ENCODE measurements at places on chromosomes 2 and 18.

DNA sequence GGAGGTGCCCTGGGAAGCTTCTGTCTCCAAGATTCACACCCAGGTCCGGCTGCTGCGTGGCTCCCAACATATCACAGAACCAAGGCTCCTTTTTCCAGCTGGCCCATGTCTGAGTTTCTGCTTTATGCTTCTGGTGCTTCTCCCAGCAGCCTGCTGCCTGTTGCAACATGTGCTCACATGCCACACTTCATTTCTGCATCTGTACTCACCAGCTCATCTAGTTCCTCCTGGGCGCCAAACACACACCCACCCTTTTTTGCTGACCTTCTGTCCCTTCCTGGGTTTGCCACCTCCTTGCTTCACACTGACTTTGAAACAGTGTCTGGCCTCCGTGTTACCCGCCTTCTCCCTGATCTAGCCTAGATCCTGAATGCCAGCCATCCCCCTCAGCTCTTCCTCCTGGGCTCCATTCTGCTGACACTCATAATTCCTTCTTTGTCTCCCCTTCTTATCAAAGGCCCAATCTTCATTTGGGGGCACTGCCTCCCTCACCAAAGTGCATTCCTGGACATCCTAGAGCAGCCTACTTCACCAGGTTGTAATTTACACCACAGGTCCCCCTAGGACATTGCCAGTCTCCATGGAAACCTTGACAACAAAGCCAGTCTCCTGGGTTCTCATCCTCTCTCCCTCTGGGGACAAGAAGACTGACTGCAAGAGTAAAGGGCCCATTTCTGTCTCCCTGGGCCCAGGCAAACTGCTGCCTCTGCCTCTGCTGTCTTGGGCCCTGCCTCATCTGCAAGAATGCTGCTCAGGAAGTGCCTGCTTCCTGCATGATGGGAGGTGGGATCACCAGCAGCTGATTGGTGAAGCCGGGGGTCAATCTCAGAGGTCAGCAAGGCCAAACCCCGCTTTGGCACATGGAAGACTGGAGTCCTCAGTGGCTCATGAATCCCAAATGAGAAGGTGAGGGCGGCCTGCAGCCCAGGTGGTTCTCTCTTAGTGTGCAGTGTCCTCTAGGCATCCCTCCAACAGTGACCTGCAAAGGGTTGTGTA is 13.9 kb upstream of the PROM2 start:
- DNase-seq = peak; percentile 93

GRCh38 chr2:156673333-156673615 is 237.1 kb downstream of the GPD2 start:
- no peak for DNase-seq

DNA sequence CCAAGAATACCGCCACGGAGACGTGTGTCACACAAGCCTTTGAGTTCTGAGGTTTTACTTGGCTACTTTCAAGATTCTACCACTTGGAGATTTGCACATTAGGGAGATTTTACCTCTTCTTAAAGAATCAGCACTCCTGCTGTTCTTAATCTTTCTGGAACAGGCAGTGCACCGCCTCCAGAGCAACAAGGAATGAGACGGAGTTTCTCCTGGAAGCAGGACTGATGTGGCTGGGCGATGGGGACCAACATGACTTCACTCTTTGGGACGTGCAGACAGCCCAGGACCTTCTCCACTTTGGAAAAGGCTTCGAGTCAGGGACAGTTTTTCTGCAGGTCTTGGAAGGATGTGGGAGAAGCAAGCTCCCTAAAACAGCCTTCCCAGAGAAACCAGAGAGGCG is 255.2 kb downstream of the HDAC4 start:
- DNase-seq = no peak

- DNase-seq = no peak
Measured at GRCh38 chr2:19759880-19760279, 141.9 kb downstream of the TTC32 start.

DNA sequence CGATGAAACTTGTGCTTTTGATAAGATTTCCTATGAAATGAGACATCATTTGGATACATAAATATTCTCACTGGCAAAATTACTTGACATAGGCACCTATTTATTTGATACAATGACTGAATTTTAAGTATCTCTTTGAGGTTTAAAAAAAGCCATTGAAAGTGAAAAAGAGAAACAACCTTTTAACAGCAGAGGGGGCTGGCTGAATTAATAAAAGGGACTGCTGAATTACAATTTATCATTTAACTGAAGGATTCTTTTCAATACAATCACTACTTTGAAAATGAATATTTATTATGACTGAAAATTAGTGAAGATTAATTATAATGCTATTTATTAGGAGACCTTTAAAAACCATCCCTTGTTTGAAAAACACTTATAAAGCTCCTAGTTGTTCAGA is 335.3 kb downstream of the DLGAP1 start:
- DNase-seq = no peak

DNA sequence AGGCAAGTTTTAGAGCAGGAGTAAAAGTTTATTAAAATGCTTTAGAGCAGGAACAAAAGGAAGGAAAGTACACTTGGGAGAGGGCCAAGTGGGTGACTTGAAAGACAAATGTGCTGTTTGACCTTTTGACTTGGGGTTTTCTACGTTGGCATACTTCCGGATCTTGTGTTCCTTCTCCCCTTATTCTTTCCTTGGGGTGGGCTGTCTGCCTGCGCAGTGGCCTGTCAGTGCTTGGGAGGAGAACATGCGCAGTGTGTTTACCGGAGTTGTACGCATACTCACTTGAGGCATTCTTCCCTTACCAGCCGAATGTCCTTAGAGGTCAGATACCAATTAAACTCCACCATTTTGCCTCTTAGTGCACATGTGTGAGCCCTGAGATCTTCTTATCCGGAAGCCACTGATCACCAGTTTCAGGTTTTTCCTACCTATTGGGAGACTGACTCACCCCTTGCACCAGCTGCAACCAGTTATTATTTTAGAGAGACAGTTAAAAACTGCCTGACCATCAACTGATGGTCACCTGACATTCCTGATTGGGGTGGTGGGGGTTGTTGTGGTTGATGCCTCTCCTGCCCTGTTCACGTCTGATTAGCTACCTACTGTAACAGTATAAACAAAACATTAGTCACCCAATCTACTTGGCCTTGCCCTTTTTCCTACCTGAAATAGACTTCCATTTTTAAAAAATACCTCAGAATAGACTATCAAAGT is 67.5 kb downstream of the NYAP2 start:
- no peak for DNase-seq

- DNase-seq = no peak
Measured at GRCh38 chr18:50439460-50440015, 64.7 kb downstream of the SKA1 start.

DNA sequence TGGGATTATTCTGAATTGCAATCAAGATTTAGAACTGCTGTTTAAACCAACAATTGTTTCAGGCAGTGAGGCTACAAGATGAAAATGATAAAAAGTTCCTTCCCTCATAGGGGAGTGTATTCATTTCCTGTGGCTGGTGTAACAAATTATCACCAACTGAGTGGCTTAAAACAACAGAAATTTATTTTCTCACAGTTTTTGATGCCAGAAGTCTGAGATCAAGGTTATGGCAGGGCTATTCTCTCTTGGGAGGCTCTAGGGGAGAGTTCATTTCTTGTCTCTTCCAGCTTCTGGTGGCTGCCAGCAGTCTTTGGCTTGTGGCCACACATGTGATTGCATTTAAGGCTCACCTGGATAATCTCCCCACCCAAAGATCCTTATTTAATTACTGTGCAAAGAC is 290.5 kb upstream of the ZSWIM2 start:
- DNase-seq = no peak

GRCh38 chr2:127420039-127420864 is 2.0 kb downstream of the PROC start:
- DNase-seq = no peak

GRCh38 chr2:38167968-38168350 is 92.0 kb upstream of the CYP1B1 start:
- no peak for DNase-seq

DNA sequence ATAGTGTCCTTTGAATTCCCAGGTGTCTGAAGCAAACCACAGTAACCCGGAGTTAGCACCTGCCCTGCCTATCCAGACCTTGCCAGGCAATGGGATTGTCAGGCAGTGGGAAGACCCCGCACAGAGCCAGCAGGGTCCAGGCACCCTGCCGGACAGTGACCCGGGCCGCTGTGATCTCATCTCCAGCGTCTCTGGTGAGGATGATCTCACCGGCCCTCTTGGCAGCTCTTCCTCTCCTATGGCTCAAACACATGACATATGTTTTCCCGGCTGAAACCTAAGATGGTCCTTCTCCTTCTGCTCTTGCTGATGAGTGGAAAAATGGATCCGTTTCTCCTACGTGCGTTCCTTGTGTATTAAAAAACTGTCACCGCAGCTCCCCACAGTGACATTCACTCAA is 75.1 kb downstream of the ACOXL start:
- DNase-seq = no peak

- DNase-seq = no peak
Measured at GRCh38 chr2:188450732-188451483, 159.2 kb downstream of the GULP1 start.

DNA sequence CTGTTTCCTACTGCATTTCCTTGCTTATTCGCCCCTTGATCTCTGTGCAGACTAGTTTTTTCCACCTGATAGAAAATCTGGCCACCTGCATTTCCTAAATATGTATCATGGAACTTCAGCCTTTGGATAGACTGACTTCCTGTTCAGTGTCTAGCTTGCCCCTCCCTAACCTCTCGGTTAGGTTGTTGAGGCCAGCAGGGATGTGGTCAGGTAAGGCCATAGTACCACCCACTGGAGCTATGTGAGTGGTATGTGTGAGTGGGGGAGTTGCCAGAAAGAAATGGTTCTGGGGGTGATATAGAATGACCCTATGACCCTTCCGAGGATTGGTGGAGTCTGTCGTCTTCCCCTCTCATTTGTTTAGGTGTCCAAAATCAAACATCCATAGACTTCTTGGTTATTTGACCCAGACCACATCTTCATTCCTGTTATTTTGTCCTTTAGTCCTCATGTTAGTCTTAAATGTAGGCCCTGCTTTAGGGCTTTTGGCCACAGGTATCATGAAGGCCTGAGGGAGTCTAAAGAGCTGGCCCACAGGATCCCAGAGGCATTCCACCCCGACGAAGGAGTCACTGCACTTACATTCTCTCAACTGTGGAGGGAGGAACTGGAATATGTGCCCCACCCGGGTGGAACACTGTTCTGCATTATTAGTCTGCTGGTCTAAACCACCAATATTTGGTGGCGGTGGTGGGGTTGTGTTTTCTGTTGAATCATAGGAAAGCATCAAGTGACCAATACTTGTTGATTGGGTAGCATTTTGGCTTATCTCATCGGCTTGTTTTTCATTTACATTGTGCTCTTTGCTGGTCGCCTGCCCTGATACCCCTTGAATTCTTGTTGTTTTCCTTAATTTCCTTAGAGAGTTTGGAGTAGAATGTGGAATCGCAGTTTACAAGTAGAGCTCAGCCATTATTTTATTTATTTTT is 21.9 kb downstream of the CAB39 start:
- DNase-seq = no peak

- no peak for DNase-seq
Measured at GRCh38 chr2:122300758-122301157, 545.3 kb downstream of the TSN start.

DNA sequence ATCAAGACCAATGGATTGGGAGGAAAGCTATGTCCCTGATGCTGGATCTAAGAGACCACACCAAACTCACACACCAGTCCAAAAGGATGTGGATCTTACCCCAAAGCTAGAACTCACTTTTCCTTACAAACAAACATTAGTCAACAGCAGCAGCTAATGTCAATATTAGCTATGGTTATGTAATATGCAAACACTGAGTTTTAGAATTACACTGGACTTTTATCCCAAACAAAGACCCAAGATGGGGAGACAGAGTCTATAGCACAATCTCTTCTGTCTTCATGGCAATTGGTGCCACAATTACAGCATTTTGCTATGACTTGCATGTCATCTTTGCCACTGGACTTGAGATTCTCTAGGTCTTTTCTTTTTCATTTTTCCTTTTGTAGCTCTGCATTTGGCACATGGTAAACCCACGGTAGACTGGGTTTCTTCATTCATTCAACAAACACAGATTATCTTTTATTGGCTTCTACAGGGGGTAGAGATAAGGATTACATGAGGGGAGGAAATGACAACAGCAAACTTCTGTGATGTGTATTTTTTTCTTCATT is 59.0 kb downstream of the SPRED2 start:
- DNase-seq = no peak

DNA sequence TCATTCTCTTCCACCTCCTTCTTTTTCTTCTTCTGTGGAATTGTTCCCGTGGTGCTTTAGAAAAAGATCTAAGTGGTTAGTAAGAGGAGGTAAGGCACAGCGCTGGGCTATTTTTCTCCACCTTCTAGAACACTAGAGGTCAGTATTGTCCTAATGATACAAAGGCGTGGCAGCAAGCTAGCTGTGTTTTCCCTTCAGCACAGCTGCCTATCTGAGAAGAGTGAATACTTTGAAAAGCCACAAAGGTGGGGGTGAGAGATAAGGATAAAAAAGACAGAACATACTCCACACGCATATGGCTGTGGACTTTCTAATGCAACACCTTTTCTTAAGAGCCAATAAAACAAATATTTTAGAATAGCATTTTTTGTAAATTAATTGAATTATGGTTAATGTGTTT is 2.1 kb downstream of the CNTNAP5 start:
- peak; percentile 1 for DNase-seq

DNA sequence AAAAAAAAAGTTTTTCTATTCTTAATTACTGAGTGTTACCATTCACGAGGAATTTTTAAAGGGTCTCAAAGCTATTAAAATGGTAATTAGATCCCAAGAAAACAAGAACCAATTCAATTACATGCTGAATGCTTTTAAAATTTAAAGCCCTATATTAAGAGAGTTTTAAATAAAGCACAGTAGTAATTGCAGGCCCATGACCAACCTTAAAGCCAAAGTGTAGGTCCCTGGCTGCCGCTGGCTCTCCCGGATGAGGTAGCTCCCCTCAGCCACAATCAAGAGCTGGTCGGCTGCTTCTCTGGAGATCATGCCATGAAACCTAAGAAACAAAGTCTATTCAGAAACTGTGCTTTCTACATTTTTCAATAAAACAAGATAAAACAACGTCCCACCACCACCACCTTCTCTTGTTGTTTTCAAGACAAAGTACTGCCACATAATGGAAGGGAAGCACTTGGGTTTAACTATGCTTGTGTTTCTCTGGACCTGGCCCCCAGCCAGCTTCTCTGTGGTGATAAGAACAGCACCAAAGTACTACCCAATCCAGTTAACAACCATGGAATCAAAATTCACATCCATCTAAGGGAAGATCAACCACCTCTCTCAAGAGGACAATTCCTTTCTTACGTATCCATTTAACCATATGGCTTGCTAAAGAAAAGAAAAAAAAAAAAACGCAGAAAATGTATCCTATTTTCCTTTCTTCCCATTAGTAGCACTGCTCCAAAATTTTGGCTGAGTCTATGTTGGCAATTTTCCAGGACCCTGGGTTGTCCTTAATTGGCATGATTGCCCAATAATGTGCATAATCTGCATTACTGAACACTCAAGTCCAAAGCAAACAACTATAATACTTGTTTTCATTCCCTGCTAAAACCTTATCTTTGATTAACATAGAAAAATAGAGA is 90.1 kb downstream of the CHN1 start:
- DNase-seq = no peak

GRCh38 chr2:82656420-82656819 is 1802.7 kb downstream of the SUCLG1 start:
- no peak for DNase-seq

- DNase-seq = no peak
Measured at GRCh38 chr2:160956243-160956802, 203.9 kb upstream of the TANK start.

Measured in inflammatory macrophage treated with lipopolysaccharide for 1 hour (primary cell).